ENCODE measurements at places on chromosomes 5 and 9.

DNA sequence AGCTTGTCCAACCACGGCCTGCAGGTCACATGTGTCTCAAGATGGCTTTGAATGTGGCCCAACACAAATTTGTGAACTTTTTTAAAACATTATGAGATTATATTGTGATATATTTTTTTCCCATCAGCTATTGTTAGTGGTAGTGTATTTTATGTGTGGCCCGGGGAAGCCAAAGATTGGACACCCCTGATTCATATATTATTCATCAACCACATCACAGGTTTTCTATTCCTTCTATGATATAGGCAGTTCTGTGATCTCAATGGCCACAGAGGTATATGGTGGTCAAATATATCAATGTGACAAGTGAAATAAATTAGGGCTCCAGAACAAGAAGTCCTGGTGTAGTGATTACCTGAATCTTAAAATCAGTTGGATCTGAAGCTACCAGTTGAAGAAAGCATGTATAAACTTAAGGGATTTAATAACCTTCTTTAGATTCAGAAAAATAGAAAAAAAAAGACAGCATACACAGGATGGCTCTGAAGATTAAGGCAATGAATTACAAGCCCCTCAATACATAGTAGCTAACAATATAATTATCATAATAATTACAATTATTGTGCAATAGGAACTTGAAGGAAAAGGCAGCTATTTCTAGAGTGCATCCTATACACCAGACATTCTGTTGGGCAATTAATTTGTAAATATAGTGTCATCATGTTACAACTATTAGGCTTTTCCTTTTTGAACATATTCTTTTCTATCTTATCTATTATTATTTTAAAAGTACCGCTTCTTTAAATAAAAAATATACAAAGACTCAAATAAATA is 530.4 kb upstream of the PTPRD start:
- no peak for DNase-seq

DNA sequence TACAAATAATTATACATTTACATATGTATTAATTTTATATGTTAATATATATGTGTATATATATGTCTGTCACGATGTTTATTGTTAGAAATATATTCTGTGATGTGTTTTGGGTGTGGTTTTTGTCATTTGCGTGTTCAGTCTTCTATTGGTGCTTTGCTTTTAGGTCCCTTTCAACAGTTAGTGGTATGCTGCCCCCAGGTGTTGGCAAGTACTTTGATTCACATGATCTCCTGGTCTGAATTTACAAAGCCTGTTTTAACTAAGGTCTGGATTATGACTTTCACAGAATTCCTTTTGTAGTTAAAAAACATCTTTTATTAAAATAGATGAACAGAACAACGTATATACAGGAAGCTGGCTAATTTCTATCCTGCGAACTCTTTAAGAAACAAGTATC is 271.5 kb downstream of the CCDC171 start:
- no peak for DNase-seq

DNA sequence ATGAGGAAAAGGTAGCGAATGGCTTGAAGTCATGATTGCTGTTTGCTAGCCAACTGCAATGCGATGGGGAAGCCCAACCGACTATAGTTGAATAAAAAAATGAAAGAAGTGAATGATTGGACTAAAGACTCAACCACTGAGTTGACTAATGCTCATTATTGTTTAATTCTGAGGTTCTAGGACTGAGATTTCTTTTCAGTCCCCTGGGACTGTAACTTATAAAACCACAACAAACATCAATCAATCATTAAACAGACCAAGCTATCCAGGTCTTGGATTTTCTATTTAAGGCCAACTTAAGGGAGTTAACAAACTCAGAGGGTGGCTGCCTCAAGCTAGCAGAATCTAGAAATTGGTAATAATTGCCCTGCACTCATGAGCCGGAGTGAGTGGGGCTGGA is 154.2 kb downstream of the DOCK2 start:
- DNase-seq = no peak

DNA sequence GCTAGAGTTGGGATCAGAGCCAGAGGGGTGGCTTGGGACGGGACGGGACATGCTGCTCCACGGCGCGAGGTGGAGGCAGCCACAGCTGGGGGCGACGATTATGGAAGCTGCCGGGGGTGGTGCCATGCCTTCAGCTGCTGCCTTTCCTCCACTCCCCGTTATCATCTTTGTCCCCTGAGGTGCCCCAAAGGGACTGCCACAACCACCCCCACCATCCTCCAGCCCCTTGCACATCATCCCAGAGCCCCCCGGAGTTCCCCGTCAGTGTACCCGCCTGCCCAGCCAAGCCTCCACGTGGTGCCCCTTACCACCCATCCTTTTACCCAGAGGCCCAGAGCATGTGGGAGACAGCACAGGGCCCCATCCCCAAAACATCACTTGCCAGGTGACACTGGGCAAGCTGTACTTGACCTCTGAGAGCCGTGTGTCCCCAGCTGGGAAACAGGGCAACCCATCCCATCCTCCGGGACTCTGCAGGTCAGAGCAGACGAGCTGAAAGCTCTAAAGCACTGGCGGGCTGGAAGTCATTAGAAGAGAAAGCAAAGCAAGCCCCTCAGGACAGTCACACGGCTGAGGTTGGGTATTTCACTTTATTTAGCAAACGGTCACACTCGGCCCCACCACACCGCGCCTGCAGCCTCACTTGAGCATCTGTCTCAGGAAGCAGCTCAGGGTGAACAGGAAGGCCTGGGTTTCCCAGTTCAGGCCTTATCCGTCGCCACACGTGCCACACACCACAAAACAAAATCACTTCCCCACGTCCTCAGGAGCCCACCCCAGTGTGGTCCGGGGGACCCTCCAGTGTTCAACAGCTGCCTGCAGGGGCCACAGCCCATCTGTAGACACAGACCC is 19.5 kb upstream of the MXD3 start:
- no peak for DNase-seq

GRCh38 chr5:93296338-93296737 is 284.7 kb downstream of the NR2F1-AS1 start:
- DNase-seq = no peak

- DNase-seq = no peak
Measured at GRCh38 chr5:421287-421880, 21.6 kb upstream of the EXOC3 start.

DNA sequence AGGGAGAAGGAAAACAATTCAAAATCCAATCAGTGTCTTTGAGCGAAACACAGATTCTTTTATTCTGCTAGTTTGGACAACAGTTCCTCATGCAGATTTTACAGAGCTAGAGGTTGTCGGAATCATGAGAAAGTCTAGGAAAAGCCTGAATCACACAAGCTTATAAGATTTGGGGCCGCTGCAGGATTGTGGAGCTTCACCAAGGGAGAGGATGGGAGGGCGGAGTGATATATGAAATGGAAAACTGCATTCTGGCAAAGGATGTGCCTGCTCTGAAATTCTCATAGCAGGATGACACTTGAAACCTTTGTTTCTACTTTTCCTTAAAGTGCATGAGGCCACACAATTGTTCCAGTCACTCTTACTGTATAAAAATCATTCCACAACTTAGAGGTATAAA is 134.3 kb downstream of the OR2K2 start:
- no peak for DNase-seq

- peak; percentile 9 for DNase-seq
Measured at GRCh38 chr5:109868737-109869136, 179.0 kb downstream of the MAN2A1 start.

DNA sequence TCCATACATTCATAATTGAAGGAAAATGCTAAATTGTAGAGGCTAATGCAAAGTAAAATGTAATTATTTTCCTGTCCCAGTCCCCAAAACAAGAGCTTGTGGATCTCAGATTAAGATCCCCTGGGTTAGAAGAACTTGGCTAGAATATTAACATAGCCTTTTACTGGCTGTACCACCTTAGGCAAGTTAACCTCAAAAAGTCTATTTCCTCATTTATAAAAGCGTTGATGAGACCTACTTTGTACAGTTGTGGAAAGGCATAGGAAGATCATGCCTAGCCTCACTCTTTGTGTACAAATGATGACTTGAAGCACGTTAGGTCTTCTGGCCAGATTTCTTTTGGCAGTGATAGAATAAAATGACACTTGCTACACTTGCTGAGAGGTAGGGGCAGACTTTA is 97.2 kb downstream of the F2RL2 start:
- no peak for DNase-seq

GRCh38 chr5:98301547-98301946 is 471.9 kb upstream of the RGMB start:
- no peak for DNase-seq

- no peak for DNase-seq
Measured at GRCh38 chr9:94861589-94862272, 135.2 kb downstream of the AOPEP start.

DNA sequence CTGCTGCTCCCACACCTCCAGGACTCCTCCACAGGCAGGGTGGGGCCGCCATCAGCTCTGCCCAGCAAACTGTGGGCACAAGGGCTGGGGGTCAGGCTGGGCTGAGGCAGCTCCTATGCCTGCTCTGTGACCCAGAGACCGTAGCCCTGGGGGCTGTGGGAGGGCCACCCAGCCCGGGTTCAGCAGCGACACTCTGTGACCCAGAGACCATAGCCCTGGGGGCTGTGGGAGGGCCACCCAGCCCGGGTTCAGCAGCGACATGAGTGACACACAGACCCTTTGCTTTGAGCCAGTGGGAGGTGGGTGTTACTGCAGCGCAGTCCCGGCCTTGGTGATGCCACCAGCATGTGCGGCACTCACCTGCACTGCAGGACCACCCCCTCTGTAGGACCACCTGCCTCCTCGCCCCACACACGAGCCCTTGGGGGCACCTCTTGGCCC is 118.9 kb upstream of the LPCAT1 start:
- DNase-seq = no peak

DNA sequence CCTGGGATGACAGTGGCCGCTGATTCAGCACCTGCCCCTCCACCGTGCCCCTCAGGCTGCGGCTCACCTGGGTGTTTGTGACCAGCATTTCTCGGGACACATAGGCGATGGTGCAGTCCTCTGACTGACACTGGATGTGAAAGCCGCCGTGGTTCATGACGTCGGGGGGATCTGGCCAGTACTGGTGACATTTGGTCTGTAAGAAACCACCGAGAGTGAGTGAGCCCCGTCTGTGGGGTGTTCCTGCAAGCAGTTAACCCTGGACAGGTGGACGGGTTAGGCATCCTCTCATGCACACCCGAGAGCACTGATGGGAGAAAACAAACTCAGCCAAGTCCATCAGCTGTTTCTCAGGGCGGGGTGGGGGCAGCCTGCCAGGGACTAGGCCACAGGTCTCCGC is 62.5 kb upstream of the EPB41L4B start:
- DNase-seq = no peak

DNA sequence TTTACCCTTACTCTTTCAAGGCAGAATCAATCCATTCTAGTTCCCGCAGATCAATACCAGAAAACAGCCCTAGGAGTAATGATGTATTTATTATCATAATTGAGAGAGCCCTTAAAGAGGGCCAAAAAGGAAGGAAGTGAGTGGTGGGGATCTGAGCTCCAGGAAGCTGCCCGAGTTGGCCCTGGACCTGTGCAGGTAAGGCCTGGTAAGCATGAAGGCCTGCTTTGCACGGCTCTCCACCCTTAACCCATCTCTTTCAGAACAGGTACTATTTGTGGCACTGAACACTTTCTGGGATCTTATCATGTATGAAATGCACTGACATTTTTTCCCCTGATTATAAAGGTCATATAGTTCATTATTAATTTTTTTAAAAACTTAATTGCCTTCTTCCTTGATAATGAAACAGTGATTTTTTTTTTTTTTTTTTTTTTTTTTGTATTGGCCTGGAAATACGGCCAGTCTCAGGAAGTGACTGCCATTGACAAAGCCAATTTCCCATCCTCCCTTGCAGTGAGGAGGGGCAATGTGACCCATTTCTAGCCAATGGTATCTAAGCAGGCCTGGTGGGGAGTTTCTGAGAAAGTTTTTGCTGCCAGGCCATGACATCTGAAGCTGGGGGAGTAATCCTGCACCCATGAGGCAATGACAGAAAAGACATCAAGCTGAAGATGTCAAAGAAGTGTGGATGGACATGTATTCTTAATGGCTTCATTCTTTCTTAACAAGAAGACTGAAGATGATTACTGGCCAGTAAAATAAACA is 6.3 kb upstream of the MVB12B start:
- DNase-seq = no peak

DNA sequence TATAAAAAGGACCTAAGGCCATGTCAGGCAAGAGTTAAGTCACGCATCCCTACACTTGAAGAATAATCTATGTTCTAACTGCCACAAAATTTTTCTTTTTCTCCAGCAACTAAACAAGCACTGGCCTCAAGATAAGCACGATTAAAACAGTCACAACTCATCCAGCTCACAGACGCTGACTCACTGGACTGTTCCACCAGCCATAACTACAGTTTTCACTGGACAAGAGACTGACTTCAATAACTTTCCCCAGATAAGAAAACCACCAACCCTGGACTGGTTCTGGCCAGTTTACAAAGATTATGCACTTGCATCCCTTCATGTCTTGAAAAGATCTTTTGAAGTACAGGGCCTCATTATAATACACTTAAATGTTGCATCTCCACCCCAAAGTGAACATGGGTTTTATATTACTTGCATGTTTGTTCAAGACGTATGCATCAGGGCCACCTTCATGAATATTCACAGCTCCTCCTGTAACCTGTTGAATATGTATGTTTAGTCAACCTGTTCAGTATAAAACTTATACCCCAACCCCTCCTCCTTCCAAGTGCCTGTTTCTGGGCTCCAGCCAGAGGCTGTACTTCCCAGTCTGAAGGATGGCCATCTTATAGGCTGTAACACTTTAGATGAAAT is 129.3 kb upstream of the EPB41L4A start:
- DNase-seq = no peak

GRCh38 chr5:108726446-108727235 is 21.1 kb upstream of the FER start:
- no peak for DNase-seq

DNA sequence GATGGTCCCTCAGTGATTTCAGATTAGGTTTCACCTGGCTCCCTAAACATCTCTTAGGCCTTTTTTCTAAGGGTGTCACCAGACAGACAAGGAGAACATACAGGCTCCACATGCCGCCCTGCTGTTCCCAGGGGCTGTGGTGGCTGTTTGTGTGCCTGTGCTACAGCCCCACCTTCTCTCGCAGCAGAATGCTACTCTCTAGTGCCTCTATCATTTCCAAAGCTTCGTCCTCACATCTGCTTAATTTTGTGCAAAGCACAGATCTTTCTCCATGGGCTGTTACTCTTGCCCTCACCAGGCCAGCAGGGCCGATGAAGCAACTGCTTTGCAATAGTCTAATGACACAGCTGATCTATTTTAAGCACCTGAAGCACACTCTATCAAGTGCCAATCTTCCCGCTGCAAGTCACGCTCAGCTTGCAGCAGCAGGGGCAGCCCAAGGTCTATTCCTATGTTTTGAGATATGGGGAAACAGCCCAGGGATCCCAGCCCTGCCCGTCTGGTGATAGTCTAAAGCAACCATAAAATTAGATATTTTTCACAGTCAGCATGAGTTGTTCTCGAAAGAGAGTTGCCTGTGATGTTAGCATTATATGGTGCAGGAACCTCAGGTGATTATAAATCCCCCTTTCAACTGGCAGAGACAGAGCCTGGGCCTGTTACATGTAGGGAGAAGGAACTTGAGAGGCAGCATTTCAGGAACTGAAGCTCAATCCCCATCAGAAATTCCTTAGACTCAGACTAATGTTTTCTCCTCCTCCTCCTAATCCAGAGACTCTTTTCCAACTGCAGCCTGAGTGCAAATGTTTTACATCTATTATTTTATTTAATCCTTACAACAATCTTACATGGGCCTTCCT is 12.7 kb downstream of the ABLIM3 start:
- DNase-seq = peak; percentile 21

Measured in caudate nucleus (tissue), 63 donors.